H54 (cell line): ENCODE measurements at places on chromosomes 2 and 18.
A peak's percentile ranks its signal among the peaks of the same experiment; 100 is the strongest.

DNA sequence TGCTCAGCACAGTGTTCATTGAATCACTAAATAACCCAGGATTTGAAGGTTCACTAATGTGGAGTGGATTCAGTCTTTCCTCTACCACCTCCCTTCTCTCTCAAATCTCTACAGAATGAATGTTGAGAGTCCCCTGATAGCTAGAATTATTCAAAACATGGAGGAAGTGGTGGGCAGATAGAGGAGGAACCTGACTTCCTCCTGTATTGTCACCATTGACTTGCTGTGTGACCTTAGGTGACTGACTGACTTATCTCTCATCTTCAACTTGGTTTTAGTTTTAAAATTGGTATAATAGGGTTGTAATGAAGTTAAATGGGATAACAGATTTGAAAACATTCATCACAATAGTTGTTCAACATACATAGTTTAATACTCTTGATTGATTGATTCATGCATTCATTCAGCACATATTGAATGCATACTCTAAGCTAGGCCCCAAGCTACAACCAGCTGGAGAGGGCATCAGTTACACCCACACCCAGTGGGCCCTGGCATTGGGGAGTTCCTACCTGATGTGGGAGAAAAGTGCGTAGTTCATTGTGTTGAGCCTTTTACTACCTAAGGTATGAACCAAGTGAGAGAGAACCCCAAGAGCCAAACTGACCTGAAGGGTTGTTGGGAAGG lies 96.0 kb downstream of the WDR7 start:
- DNase-seq, result no peak

GRCh38 chr2:15298770-15299169 lies 262.4 kb downstream of the NBAS start:
- DNase-seq, result no peak

DNA sequence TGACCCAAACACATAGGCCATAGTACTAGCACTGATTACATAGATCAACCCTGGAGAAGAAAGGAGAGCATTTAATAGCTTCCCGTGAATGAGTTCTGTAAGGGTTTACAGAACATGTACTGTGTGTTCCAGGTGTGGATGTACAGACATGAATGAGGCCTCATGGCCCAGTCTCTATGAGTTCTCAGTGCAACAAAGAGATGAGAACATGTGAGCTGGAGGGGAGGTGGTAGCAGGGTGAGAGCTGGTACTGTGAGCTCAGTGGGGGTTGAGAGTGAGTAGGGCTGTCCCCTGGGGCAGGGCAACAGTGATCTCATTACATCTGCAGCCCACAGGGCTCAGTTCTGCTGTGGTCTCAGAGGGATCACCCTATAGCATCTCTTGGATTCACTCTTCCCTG lies 42.6 kb upstream of the SPRED2 start:
- no peak for DNase-seq

DNA sequence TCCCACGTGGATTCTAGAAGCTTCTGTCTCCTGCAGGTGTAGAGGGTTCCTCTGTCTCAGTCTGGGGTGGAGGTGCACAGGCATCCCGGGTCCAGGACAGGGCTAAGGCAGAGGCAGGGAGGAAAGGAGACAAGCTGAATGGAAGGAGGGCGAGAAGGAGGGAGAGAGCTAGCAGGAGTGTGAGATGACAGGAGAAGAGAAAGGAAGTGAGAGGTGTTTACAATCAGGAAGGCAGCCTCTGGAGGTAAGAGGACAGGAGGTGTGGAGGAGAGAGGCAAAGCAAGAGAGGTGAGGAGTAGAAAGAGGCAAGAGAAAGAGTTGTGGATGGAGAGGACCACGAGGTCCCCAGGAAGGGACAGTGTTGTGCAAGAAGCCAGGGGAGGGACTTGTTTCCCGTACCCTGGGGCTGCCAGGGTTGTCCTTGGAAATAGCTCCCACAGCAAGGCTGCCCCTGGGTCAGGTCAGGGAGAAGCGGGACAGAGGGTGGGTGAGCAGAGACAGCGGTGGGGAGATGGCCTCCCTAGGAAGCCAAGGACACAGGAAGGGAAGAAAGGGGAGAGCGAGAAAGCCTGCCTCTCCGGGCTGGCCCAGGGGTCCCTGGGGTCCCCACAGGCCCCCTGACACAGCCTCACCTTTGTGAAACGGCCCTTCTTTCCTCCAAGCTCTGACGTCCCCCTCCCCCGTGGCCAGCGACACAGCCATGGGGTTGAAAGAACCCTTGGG lies 136.9 kb downstream of the CYP26B1 start:
- DNase-seq, result no peak

GRCh38 chr2:170997893-170998597 lies 69.0 kb downstream of the GORASP2 start:
- no peak for DNase-seq

GRCh38 chr2:191935247-191935646 lies 88.4 kb upstream of the CAVIN2 start:
- DNase-seq, result no peak

DNA sequence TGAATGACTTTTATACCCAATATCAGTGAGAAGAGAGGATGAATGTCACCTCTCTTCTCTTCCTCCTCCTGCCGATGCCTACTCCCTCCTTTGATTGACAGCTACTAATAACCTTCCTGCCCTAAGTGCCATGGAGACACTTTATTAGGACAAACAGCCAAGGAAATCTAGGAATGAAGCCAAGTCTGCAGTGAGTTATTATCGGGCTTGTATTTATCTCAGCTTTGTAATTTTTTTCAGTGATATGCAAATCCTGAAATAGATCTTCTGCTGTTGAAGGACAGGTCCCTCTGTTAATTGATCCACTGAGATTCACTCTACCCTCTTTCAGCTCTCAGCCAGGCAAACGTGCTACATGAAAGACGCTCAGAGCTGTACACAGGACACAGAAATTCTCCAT lies 686.7 kb downstream of the TMEM182 start:
- no peak for DNase-seq

- DNase-seq, result no peak
Observed at GRCh38 chr2:200156166-200156835, 150.2 kb upstream of the SPATS2L start.

GRCh38 chr2:31937741-31938140 lies 73.1 kb downstream of the MEMO1 start:
- DNase-seq, result no peak

DNA sequence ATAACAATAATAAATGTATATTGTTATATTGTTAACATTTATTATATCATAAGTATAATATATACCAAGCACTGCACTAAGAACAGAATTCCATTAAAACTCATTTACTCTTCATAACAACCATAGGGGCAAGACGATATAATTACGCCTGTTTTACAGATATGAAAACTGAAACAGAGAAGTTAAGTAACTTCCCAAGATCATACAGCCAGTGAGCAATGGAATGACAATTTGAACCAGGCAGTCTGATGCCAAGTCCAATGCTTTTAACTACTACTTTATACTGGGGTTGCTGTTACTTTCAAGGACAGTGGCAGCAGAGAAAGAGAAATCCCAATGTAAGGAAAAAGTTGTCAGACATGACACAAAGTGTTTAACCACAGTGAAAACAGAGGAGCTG lies 338.8 kb upstream of the ID2 start:
- no peak for DNase-seq

GRCh38 chr2:30869988-30870387 lies 62.7 kb upstream of the CAPN13 start:
- DNase-seq, result no peak

DNA sequence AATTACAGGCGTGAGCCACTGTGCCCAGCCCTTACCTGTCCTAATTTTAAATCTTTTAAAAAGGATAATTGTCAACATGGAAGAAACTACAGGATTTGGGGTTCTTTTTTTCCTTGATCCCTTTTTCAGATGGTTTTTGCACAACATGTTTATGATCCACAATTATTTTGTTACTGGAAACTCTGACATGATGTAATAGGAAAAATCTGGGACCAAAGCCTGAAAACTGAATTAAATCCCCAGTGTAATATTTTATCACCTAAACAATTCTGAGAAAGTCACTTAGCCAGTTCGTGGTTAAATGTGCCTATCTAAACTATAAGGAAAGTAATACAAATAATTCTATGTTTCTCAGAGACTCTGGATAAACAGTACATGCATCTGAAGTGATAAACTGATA lies 1649.7 kb downstream of the LRP1B start:
- DNase-seq, result no peak

- no peak for DNase-seq
Observed at GRCh38 chr2:193371200-193371599, 1176.5 kb upstream of the TMEFF2 start.

DNA sequence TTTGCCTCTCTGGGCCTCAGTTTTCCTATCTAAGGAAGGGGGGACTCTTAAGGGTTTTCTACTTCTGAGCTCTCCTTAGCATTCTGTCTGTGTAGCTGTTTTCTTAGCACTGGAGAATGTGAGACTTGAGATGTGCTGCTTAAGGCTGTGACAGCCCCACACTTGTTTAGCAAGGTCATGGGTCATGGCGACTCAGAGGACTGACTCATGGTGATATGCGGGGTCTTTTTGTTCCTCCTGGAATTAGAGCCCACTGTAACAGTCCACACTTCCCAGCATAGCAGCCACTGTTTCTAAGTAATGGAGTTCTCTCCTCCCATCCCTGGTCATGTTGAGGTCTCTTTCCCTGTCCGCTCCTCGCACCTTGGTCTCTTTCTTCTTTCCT lies 4.1 kb upstream of the LPIN1 start:
- DNase-seq, result no peak

DNA sequence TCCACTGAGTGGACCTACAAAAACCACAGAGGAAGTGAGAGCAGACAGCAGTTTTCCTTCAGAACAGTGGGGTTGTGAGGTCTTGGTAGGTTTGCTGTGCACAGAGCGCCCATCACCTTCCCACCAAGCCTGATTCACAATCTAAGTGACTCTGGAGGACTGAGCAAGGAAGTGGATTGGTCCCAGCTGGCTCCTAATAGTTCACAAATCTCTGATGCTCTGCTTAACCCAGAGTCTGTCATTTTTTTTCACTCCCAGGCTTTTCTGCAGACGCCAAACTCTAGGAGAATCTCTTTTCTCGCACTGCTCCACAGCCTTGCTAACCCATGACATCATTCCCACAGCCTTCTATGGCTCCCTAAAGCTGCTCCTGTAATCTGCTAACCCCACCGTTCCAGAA lies 280.4 kb downstream of the C1D start:
- DNase-seq, result no peak

GRCh38 chr2:9263428-9263827 lies 56.8 kb downstream of the ASAP2 start:
- no peak for DNase-seq

- DNase-seq, result no peak
Observed at GRCh38 chr2:231687133-231687852, 21.0 kb upstream of the PTMA start.

- DNase-seq, result no peak
Observed at GRCh38 chr2:141554810-141555209, 576.0 kb downstream of the LRP1B start.

- DNase-seq, result no peak
Observed at GRCh38 chr2:130778781-130779180, 23.4 kb downstream of the AMER3 start.

- DNase-seq, result peak; percentile 38
Observed at GRCh38 chr18:36697905-36698304, 130.9 kb downstream of the TPGS2 start.

- no peak for DNase-seq
Observed at GRCh38 chr2:233498126-233498525, 68.5 kb downstream of the USP40 start.

DNA sequence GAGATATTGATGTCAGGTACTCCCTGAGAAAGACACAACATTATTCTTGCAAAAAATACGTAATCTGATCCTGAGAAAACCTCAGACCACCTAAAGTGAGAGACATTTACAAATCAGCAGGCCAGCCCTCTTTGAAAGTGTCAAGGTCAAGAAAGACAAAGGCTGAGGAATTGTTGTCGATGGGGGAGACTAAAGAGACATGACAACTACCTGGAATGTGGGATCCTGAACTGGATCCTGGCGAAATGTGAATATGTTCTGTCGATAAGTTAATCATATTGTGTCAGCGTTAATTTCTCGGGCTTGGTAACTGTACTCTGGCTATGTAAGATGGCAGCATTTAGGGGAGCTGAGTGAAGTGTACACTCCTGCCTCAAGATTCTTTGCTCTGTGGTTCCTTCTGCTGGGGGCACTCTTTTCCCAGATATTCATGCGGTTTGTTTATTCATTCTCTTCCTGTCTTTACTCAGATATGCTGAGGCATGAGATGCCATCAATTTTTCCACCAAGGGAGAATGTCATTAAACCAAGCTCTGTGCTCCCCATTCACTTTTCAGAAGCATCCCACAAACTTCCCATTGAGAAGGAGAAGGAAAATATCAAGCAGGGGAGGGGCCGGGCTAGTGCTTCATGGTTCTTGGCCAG lies 154.9 kb downstream of the CAPN13 start:
- DNase-seq, result no peak

DNA sequence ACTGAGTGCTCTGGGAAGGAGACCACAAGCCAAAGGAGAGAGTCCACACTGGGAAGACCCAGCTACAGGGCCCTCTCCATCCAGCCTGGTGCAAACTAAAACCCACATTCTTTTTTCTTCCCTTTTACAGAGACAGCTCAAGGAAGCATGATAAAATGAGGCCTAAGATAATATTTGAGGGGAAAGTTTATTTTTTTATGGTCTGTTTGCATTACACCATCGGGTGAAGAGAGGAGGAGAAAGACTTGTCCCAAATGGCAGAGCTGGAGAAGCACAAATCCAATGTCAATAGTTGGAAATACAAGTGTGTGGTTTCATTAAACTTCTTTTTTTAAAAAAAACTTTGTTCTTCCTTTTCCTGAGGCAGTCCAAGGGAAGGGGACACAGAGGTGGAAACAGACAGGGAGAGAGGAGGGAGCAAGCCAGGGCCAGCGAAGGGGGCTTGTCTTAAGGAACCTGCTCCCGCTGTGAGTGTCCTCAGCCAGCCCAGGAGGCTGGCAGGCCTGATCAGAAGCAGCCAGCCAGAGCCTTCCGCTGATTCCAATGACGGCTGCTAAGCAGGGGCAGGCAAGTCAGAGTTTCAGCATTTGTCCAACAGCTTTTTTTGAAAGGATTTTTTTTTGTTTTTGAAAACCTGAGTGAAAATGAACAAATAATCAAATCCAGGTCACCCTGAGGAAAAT lies 203.8 kb upstream of the SIX2 start:
- no peak for DNase-seq

GRCh38 chr2:114006460-114006859 lies 116.6 kb downstream of the ACTR3 start:
- DNase-seq, result no peak
